DMS79 (cell line): ENCODE measurements at places on chromosomes 5 and 9.

- DNase-seq: no peak
These were observed 1.8 kb downstream of the ARRDC3 start for GRCh38 chr5:91381239-91381773.

- DNase-seq: no peak
These were observed 18.7 kb downstream of the DMRT3 start for GRCh38 chr9:995192-995591.

- DNase-seq: no peak
These were observed 9.8 kb downstream of the CKMT2 start for GRCh38 chr5:81242906-81243436.

GRCh38 chr5:67094476-67095300, 101.9 kb downstream of the CD180 start:
- no peak for DNase-seq
